ENCODE measurements at places on chromosomes 4 and X.

DNA sequence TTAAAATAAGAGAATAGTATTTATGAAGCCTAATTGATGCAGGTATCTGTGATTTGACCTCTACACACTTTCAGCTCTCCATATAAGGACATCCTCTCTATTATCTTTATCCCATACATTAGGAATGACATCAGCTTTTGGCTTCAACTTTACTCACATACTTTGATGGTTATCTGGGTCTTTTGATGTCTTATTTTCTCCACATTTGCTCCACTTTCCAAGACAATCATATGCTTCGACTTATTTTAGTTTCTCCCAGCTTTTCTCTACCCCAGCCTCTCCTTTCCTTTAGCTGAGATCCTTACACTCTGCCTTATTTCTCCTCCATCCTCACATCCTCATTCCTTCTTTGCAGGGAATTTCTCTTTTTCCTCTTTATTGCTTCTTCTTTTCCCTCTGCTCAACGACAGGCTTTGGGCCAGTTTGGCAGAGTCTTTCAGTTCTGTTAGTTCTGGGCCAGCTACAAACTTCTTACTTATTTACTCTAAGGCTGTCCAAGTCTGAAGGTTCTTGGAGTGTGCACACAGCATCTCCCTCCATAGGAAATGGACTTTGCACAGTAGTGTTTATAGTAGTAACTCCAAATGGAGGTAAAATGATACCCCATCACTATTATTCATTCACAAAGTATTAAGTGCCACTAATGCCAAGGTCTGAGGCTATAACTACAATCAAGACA lies 50.5 kb downstream of the SLC4A4 start:
- peaks cover 8% of the 10 kb centered on the region for H3K4me1 ChIP-seq
- no peak overlapping the region for H3K27ac ChIP-seq
- no peak for DNase-seq
- H3K36me3 ChIP-seq: no peaks in the 10 kb centered on the region

DNA sequence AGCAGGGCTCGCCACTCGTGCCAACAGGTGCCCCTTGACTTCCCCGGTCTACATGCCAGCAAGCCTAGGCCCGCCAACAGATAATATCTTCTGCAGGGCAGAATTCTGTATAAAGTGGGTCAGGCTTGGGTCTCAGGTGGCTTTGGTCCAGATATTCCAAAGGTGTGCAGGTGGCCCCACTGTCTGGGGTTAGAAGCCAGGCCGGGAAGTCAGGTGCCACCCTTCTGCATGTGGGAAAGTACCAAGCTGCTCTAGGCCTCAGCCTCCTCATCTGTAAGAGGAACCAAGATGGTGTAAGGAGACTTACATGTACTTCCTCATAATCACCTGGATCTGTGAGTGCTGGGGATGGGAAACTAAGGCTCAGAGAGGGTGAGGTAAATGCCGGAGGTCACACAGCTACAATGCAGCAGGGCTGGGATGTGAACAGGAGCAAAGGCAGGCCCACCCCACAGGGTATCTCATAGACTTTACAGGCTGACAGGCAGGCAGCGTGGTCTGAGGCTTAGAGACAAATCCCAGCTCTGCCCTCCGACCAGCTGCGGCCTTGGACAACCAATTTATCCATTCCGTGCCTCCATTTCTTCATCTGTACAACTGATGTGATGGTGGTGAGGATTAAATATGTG lies 35.9 kb downstream of the WDR1 start:
- H3K27me3 ChIP-seq: no peaks in the 10 kb centered on the region
- H3K4me1 ChIP-seq: no peaks in the 10 kb centered on the region
- DNase-seq: no peak
- peaks cover 96% of the 10 kb centered on the region for H3K36me3 ChIP-seq
- no peak overlapping the region for H3K4me3 ChIP-seq

- no peaks in the 10 kb centered on the region for H3K36me3 ChIP-seq
- H3K27ac ChIP-seq: no peak overlapping the region
- DNase-seq: no peak
- no peaks in the 10 kb centered on the region for H3K27me3 ChIP-seq
- H3K4me1 ChIP-seq: no peaks in the 10 kb centered on the region
Observed at GRCh38 chrX:126338916-126339315, 172.8 kb upstream of the DCAF12L2 start.

DNA sequence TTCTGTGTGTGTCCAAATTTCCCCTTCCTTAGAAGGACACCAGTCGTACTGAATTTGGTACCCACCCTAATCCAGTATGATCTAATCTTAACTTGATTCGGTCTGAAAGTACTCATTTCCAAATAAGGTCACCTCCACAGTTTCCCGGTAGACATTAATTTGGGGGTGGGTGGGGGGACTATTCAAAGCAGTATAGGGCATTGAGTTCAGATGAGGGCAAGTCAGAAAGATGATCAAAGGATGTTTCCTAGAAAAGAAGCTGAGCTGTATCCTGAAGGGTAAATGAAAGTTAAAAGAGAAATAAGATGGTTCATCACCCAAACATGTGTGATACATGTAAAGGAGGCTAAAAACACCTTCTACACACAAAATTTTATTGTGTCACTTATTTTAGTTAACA lies 42.0 kb upstream of the SCRG1 start:
- H3K4me1 ChIP-seq: peaks cover 3% of the 10 kb centered on the region
- H3K27ac ChIP-seq: no peak overlapping the region
- DNase-seq: no peak
- H3K27me3 ChIP-seq: no peaks in the 10 kb centered on the region
- peaks cover 6% of the 10 kb centered on the region for H3K36me3 ChIP-seq
- H3K4me3 ChIP-seq: no peak overlapping the region

GRCh38 chr4:152468408-152468807 lies 67.5 kb downstream of the FBXW7 start:
- no peak for DNase-seq
- H3K27ac ChIP-seq: no peak overlapping the region

GRCh38 chr4:155473420-155474095 lies 96.8 kb upstream of the MAP9 start:
- no peak for DNase-seq
- peaks cover 16% of the 10 kb centered on the region for H3K4me1 ChIP-seq
- no peaks in the 10 kb centered on the region for H3K36me3 ChIP-seq
- H3K27me3 ChIP-seq: no peaks in the 10 kb centered on the region
- H3K4me3 ChIP-seq: no peak overlapping the region

GRCh38 chrX:49139713-49140112 lies 16.2 kb upstream of the GPKOW start:
- no peaks in the 10 kb centered on the region for H3K36me3 ChIP-seq
- no peak for DNase-seq
- no peak overlapping the region for H3K27ac ChIP-seq
- no peaks in the 10 kb centered on the region for H3K4me1 ChIP-seq
- H3K4me3 ChIP-seq: no peak overlapping the region

All from thoracic aorta (tissue), 2 donors.